ENCODE measurements at places on chromosomes 16 and 17.

DNA sequence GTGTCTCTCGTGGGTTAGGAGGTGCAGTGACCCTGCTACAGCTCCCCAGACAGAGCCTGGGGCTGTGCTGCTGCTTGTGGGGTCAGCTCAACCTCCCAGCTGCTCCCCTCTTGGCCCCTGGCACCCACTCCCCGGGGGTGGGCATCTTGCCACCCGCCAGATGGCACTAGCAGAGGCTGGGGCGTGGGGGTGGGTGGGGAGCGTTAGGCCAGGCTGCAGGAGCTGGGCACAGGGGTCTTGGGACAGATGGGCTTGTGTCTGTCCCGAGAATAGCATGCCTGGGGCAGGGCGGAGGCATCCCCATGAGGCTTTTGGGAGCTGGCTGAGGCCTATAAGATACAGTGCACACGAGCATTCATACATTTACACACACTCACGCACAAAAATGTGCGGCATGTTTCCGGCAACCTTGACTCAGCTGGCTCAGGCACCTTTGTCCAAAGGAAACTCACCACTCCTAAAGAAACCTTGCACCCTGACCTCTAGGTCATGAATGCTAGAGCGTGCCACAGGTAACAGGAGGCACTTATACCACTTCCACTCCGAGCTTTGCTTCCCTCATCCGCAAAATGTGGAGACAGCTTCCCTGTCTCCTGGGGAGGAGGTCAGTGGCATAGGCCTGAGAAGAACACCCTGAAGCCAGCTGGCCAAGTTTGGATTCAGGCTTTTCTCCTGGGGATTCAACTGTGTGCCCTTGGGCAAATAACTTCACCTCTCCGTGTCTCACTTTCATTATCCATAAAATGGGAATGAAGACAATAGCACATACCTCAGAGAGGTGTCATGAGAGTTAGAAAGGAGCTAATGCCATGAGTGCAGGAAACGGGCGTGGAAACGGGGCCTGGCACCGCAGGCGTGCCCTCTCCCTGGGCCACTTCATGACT is 78.9 kb upstream of the LHX1 start:
- DNase-seq: no peak

DNA sequence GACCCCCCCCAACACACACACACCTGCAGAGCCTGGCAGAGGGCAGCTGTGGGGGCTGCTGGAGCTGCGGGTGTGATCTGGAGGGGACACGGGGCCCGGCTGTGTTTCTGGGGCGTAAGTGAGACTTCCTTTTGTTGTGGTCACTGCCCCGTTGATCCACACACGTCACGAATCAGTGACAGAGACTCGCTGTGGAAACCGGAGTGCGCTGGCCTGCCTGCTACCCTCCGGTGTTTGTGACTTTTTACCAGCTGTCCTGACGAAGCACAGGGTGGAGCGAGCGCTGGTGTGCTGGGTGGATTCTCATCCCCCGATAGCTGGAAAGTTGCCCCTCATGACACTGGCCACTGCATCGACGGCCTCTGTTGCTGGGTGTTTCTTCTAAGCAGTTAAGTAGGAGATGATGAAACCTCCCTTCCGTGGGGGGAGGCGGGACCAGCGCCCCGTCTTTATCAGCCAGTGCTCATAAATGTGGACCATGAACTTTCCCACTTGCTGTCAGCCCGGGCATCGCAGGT is 2.3 kb downstream of the METRNL start:
- no peak for DNase-seq

GRCh38 chr16:30984669-30985400 is at the start of gene HSD3B7:
HSD3B7 (plus strand) TSS chr16:30985207; CDS start chr16:30985659, 452 bp downstream.
- peak; percentile 91 for DNase-seq

- peak; percentile 34 for DNase-seq
Observed at GRCh38 chr16:89152831-89153700, 18.5 kb upstream of the CDH15 start.

GRCh38 chr17:74414510-74414909 is 17.4 kb upstream of the GPRC5C start:
- no peak for DNase-seq

- no peak for DNase-seq
Observed at GRCh38 chr17:45906237-45906636, 11.9 kb downstream of the MAPT start.

All from activated CD4-positive, alpha-beta T cell treated with anti-CD3 and anti-CD28 coated beads for 36 hours (primary cell).